Left ventricle myocardium inferior (tissue), 1 donor: ENCODE measurements at places on chromosomes 12 and 14. TPM values are rescaled to one million over a fixed set of nuclear protein-coding genes. Genes with fewer than 3 reads are reported as not detected.

DNA sequence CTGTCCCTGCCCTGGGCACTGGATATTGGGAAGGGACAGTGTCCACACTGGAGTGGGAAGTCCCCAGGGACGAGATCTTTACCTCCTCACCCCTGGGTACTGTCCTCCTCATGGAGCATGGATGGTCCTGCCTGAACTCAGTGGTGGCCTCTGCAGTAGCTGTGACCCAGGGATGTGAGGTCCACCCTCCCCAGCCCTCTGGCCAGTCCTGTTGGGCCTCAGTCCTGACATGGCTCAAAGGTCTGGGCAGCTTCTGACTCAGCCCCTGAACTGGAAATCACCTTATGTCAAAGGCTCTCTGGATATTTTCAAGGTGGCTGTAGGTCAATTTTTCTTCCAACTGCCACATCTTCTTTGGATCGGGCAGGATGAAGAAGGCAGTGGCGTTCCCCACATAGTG lies 24.4 kb downstream of the SERPINA1 start:
- no peak overlapping the region for H3K4me3 ChIP-seq
- no peak for DNase-seq
- H3K27me3 ChIP-seq = peaks cover 41% of the 10 kb centered on the region
- H3K36me3 ChIP-seq = no peaks in the 10 kb centered on the region
- H3K4me1 ChIP-seq = no peaks in the 10 kb centered on the region

GRCh38 chr14:22336031-22336430 lies 253.0 kb downstream of the DAD1 start:
- no peak overlapping the region for H3K27ac ChIP-seq
- no peaks in the 10 kb centered on the region for H3K27me3 ChIP-seq
- DNase-seq = no peak
- no peak overlapping the region for H3K4me3 ChIP-seq

GRCh38 chr12:1510056-1510812 lies 84.1 kb downstream of the FBXL14 start:
- H3K36me3 ChIP-seq = no peaks in the 10 kb centered on the region
- DNase-seq = no peak
- no peak overlapping the region for H3K27ac ChIP-seq
- H3K4me3 ChIP-seq = no peak overlapping the region
- H3K27me3 ChIP-seq = no peaks in the 10 kb centered on the region

GRCh38 chr12:40827683-40828592 lies 135.7 kb downstream of the CNTN1 start:
- H3K27ac ChIP-seq = no peak overlapping the region
- DNase-seq = no peak
- no peaks in the 10 kb centered on the region for H3K27me3 ChIP-seq
- H3K4me3 ChIP-seq = no peak overlapping the region

- H3K27me3 ChIP-seq = no peaks in the 10 kb centered on the region
- no peak overlapping the region for H3K4me3 ChIP-seq
- no peaks in the 10 kb centered on the region for H3K4me1 ChIP-seq
- DNase-seq = no peak
Observed at GRCh38 chr12:126681676-126682075, 1585.3 kb upstream of the TMEM132C start.

DNA sequence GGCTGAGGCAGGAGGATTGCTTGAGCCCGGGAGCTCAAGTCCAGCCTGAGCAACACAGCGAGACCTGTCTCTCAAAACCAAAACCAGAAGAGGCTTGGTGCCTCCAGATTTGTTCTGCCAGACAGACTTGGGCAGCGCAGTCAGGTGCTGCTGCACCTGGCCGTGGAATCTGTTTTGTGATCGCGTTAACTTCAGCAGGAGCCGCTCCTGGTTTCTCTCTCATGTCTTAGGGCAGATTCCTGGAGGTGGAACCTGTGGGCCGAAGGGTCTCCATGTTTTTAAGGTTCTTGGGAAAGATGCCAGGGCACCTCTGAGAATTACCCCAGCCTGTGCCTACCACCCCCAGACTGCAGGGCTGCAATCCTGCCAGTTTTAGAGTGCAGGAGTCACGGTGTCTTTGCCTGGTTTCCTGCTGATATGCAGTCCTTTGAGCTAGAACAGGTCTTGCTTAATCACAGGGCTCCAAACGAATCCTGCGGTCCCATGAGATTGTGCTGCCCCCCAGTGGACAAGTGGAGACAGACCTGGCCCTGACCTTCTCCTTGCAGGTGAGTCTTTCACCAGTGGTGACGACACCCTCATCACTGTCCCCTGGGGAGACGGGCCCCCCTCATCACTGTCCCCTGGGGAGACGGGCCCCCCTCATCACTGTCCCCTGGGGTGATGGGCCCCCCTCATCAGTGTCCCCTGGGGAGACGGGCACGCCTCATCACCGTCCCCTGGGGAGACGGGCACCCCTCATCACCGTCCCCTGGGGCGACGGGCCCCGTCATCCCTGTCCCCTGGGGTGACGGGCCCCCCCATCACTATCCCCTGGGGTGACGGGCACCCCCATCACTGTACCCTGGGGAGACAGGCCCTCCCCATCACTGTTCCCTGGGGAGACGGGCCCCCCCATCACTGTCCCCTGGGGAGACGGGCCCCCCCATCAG lies 37.6 kb downstream of the PACS2 start:
- peak overlapping the region; percentile 67 for H3K27ac ChIP-seq
- peak; percentile 79 for DNase-seq
- no peak overlapping the region for H3K4me3 ChIP-seq
- H3K36me3 ChIP-seq = peaks cover 27% of the 10 kb centered on the region
- H3K4me1 ChIP-seq = peaks cover 17% of the 10 kb centered on the region

DNA sequence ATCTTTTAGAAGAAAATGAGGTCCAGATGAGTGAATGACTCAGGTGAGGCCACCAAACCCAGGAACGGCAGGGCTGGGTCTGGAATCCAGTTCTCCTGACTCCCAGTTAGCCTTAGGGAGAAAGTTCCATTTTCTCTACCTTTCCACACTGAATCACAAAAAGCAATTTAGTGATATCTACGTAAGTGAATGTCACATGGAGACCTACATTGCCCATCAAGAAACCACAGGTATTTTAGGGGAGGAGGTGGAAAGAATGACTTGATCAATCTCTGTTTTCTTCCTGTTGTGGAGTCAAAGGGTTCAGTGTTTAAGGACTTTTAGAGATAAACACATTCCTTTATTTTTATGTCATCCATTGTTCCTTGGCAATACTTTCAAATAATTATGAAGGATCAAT lies 106.9 kb upstream of the PTPRB start:
- H3K27ac ChIP-seq = no peak overlapping the region
- H3K27me3 ChIP-seq = no peaks in the 10 kb centered on the region
- no peak overlapping the region for H3K4me3 ChIP-seq

GRCh38 chr12:286531-287300 lies 24.1 kb upstream of the SLC6A13 start:
- H3K4me1 ChIP-seq = peaks cover 15% of the 10 kb centered on the region
- no peak for DNase-seq
- H3K36me3 ChIP-seq = peaks cover 46% of the 10 kb centered on the region
- no peak overlapping the region for H3K4me3 ChIP-seq

GRCh38 chr12:113555226-113555625 lies 83.6 kb upstream of the LHX5 start:
- no peak overlapping the region for H3K27ac ChIP-seq
- DNase-seq = no peak
- H3K4me1 ChIP-seq = no peaks in the 10 kb centered on the region
- no peak overlapping the region for H3K4me3 ChIP-seq
- H3K36me3 ChIP-seq = no peaks in the 10 kb centered on the region

GRCh38 chr12:122403115-122403770 lies 19.2 kb downstream of the CLIP1 start:
- H3K27ac ChIP-seq = no peak overlapping the region
- H3K4me3 ChIP-seq = no peak overlapping the region
- peaks cover 52% of the 10 kb centered on the region for H3K4me1 ChIP-seq
- H3K27me3 ChIP-seq = no peaks in the 10 kb centered on the region
- no peaks in the 10 kb centered on the region for H3K36me3 ChIP-seq

DNA sequence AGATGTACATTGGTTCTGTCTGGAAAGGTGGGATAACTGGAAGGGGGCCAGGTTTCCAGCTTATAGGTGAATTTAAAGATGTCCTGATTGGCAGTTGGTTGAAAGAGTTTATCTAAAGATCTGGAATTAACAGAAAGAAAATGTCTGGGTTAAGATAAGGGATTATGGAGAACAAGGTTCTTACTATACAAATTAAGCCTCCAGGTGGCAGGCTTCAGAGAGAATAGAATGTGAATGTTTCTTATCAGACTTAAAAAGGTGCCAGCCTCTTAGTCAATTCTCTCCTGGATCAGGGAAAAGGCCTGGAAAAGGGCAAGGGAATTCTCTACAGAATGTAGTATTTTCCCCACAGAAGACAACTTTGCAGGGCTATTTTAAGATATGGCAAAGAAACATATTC lies 53.1 kb downstream of the CNTN1 start:
- H3K4me1 ChIP-seq = no peaks in the 10 kb centered on the region
- H3K27me3 ChIP-seq = no peaks in the 10 kb centered on the region
- no peak overlapping the region for H3K4me3 ChIP-seq
- H3K36me3 ChIP-seq = no peaks in the 10 kb centered on the region

- H3K27me3 ChIP-seq = no peaks in the 10 kb centered on the region
- H3K4me3 ChIP-seq = no peak overlapping the region
- H3K4me1 ChIP-seq = no peaks in the 10 kb centered on the region
- no peaks in the 10 kb centered on the region for H3K36me3 ChIP-seq
- no peak overlapping the region for H3K27ac ChIP-seq
Observed at GRCh38 chr12:46711756-46712155, 114.0 kb downstream of the SLC38A4 start.

DNA sequence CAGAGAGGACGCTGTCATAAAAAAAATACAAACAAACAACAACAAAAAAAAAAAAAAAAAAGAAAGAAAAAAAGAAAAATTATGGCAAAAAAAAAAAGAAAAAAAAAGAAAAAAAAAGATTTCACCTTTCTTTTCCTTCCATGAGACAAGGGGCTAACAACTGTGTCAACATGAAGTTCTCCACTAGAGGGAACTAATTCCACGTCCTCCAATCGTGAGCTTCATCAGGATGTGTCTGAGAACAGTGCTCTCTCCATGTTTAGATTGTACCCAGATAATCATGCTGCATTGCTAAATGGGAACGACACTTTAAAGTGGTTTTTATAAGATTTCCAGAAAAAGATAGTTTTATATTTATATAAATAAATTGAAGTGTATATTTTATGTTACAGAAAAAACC lies 96.2 kb upstream of the PTPRB start:
- no peak overlapping the region for H3K4me3 ChIP-seq
- H3K27ac ChIP-seq = no peak overlapping the region
- H3K27me3 ChIP-seq = no peaks in the 10 kb centered on the region

- H3K27me3 ChIP-seq = no peaks in the 10 kb centered on the region
- DNase-seq = no peak
- no peaks in the 10 kb centered on the region for H3K4me1 ChIP-seq
- H3K27ac ChIP-seq = no peak overlapping the region
Observed at GRCh38 chr12:71024827-71025226, 104.3 kb upstream of the PTPRR start.

GRCh38 chr12:132189378-132190011 lies 45.2 kb downstream of the NOC4L start:
- H3K27ac ChIP-seq = peak overlapping the region; percentile 74
- no peaks in the 10 kb centered on the region for H3K36me3 ChIP-seq
- H3K4me3 ChIP-seq = peak overlapping the region; percentile 70
- peak; percentile 92 for DNase-seq
- peaks cover 20% of the 10 kb centered on the region for H3K4me1 ChIP-seq
- H3K27me3 ChIP-seq = peaks cover 74% of the 10 kb centered on the region

DNA sequence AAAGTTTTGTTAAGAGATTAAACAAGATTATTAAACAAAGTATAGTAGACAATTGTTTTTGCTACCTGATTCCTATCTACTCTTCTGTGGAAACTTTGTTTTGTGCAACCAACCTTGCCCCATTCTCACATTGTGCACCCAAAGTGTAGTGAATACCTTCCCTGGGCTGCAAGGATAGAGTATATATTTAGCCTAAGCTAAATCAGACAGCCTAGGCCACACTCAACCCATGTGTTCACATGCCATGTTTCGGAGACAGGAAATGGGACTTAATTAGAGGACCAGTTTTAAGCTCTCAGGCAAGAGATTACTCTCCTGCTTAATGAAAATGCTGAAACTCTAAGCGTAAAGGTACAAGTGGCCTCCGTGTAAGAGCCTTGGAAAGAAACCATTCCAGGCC lies 734.9 kb upstream of the USP15 start:
- DNase-seq = no peak
- no peak overlapping the region for H3K27ac ChIP-seq
- H3K4me3 ChIP-seq = no peak overlapping the region
- H3K27me3 ChIP-seq = no peaks in the 10 kb centered on the region

GRCh38 chr12:1880153-1880845 lies 38.2 kb downstream of the CACNA2D4 start:
- no peaks in the 10 kb centered on the region for H3K4me1 ChIP-seq
- peaks cover 49% of the 10 kb centered on the region for H3K27me3 ChIP-seq
- DNase-seq = no peak
- no peak overlapping the region for H3K4me3 ChIP-seq
- H3K27ac ChIP-seq = no peak overlapping the region

DNA sequence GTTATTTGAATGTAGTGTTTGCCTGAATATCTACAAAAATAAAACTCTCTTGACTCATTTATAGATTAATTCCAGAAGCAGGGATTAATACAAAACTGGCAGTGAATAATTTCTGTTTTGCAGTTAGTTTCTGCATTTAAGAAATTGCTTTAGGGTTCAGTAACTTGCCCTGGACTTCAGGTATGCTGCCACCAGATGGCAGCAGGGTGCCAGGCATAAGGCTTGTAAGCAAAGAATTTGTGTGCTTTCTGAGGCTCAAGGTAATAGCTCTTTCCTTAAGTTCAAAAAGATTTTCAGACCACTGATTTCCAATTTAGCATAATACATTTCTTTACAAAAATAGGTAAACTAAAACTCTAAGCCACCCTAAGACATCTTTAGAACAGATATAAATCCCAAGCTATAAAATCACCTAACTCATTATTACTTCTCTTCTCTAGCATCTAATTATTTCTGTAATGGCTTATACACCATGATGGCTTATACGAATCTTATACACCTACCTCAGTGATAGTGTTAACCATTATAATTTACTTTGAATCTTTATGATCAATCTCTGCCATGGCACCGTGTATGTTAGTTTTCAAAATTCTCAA lies 398.3 kb downstream of the APAF1 start:
- peaks cover 13% of the 10 kb centered on the region for H3K27me3 ChIP-seq
- no peak overlapping the region for H3K4me3 ChIP-seq
- no peaks in the 10 kb centered on the region for H3K4me1 ChIP-seq
- peak; percentile 53 for DNase-seq

GRCh38 chr12:6163416-6164060 lies 36.7 kb upstream of the CD9 start:
- H3K4me1 ChIP-seq = peaks cover 45% of the 10 kb centered on the region
- no peak overlapping the region for H3K4me3 ChIP-seq
- H3K27me3 ChIP-seq = peaks cover under 1% of the 10 kb centered on the region
- H3K36me3 ChIP-seq = no peaks in the 10 kb centered on the region
- H3K27ac ChIP-seq = no peak overlapping the region
- DNase-seq = no peak

GRCh38 chr12:65367396-65367795 lies 88.9 kb downstream of the MSRB3 start:
- no peaks in the 10 kb centered on the region for H3K27me3 ChIP-seq
- H3K4me1 ChIP-seq = peaks cover 12% of the 10 kb centered on the region
- DNase-seq = no peak
- no peak overlapping the region for H3K27ac ChIP-seq

Gene CCDC91
- total RNA-seq = 46.4 TPM

Gene GZMH
- total RNA-seq = not detected

Gene NXPH4
- total RNA-seq = 0.44 TPM

Gene REC8
- total RNA-seq = 1.6 TPM

Gene NRXN3
- total RNA-seq = 1.2 TPM

Gene PAX9
- not detected for total RNA-seq

Gene TEX52
- total RNA-seq = not detected

Gene PMEL
- total RNA-seq = 0.16 TPM

Gene GPRC5D
- total RNA-seq = not detected
